Activated CD4-positive, alpha-beta T cell treated with anti-CD3 and anti-CD28 coated beads, Interleukin-2, amount 50 U/mL, for 1 hour (primary cell): ENCODE measurements at places on chromosomes 3 and 15.

DNA sequence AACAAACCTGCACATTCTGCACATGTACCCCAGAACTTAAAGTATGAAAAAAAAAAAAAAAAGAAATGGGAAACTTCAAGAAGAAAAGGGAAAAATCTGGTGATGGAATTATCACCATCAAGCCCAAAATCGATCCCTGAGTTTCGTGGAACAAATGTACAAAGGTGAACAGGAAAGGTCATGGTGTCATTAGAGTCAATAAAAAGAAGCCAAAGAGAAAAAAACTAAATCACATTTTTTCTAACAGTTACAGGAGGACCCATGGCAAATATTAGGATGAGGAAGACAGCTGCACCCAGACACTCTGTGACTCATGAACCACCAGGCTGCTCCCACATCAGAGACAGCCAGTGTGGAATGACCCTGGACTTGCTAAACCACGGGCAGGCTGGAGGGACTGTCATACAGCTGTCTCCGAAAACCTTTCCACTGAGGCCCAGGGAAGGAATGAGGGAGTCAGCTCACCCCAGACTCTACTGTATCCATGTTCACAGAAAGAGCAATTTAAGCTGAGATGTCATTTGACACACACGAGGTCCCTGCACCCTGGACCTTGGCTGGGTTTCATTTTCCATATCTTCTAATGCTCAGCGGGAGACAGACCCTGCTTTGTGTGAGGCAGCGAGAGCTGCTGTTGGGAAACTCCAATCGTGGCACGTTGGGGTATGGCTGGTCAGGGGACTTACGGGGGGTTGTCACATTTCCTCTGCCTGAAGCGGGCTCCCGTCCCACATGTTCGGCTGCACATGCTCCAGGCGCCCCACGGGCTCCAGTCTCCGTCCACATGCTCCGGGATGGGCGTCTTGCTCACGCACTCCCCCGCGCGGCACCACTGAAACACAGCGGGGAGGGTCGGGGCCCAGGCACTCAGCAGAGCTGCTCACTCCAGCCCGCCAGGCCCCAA, 210.2 kb downstream of the ADAMTS17 start:
- DNase-seq = peak; percentile 8

DNA sequence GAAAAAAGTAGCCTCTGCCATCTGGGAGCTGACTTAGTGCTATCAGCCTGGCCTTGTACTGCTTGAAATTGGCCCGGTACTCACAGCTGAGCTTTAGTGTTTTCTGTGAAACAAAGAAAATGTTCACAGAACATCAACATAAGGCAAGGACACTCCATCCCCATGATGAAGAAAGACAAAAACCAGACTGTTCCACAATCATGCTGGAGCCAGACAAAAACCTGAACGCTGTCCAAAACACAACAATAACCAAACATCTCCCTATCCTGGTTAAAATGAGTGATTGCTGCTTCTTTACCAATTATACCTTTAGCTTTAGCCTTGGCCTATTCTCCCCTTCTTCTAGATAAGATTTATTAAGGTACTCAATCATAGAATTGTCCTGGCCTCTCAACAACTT, 153.9 kb downstream of the CPNE4 start:
- no peak for DNase-seq

- no peak for DNase-seq
Measured at GRCh38 chr3:16811950-16812349, 72.8 kb upstream of the PLCL2 start.

DNA sequence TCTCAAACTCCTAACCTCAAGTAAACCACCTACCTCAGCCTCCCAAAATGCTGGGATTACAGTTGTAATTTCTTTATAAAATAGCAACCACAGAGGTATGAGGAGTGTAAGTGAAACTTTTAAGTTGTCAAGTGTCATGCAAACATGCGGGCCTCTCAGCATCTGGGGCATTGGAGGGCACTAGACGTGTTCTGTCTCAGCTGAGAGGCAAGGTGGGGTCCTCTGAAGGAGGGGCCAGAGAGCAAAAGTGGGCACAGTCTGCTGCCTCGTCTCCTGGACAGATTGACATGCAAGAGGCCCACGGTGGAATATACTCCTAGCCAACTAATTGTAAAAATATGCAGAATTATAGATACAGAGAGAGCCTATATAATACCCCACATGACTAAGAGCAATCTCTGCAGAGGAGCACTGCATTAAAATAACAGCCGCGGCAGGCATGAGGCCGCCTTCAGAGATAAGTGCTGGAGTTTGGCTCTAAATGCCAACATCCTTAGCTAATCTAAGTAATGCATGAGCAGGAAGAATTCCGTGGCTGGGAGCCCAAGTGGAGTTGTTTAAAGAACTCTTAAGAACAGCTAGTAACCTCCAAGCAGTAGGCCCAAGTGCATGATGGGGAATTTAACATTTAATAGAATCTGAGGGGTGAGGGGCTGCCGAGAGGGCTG, 87.8 kb upstream of the RNU6-1 start:
- no peak for DNase-seq

DNA sequence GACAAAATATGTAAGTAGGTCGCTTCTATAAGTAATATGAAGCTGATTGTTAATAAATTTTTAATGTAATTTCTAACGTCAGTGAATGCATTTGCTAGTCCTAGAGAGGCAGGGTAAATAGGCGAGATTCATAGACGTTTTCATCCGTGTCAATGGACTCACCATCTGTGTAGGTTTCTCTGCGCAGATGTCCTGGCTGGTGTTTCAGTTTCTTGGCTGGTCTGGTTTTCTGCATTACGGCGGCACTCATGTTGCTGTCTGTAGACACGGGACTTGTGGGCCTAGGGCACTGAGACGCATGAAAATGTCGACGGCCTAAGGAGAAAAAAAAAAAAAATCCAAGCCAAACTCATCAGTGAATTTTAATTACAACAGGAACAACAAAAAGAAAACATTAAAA, 1153.3 kb downstream of the ROBO1 start:
- DNase-seq = no peak

DNA sequence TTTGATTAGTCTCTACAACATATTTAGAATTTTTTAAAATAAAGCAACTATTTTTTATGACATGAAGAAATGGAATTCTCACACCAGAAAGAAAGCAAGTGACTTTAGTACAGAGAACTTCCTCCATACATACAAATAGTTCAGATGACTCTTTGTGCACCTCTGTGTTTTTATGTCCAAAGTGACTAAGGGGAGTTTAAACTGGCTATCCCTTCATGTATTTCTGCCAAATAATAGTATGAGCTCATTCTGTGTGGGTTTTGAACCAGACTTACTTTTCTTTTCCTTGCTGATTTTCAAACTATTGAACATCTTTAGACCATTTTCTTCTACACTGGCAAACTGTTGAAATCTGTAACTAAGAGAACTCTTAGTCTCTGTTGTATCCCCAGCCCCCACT, 196.3 kb downstream of the EPHA3 start:
- DNase-seq = no peak

DNA sequence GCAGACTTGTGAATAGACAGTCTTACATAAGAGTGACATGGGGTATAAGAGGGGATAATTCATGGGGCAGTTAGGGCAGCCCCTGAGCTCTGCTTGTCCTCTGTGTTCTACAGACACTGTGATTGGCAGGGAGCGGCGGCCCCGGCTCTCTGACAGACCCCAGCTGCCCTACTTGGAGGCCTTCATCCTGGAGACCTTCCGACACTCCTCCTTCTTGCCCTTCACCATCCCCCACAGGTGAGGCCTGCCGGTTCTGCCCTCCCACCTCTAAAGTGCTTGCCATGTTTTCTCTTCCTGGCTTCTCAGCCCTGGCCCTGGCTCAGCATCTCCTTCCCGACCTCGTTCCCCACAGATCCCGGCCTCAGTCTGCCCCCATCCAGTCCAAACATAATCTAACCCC, 3.4 kb downstream of the CYP1A2 start:
- no peak for DNase-seq

- DNase-seq = no peak
Measured at GRCh38 chr3:106332884-106333283, 464.1 kb upstream of the CBLB start.

DNA sequence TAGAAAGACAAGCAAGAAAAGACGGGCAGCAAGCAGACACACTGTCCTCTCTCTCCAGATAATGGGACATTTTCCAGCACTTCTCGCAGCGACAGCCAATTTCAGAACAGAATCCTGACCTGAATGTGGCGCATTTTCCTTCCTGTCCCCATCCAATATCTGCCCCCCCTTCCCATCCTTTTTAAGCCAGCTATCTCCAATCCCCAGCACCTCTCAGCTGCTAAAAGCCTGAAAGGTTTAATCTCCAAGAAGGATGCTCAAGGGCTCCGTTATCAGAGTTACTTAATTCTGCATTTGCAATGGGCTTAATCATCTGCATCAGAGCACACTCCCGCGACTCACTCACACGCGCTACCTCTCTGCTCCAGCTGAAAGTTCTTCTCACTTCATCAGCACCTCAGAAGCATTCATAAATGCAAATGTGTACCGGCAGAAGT, 50.5 kb downstream of the SRGAP3 start:
- DNase-seq = no peak

DNA sequence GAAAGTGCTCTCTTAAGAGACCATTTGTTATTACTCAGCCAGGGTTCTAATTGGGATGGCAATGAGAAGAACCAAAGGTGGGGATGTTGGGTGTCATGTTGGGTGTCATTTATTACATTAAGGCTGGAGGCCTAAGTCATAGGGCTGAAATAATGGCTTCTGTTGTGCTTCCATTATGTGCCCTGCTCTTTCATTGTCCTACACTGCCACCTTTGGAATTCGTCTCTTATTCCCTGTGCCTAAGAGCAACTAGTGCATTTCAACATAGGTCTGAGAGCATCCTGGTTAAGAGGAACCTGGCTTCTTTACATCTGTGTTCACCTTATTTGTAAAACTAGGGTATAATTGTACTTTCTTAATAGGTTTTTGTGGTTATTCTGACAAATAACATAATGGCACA, 32.2 kb downstream of the RIOX2 start:
- no peak for DNase-seq

DNA sequence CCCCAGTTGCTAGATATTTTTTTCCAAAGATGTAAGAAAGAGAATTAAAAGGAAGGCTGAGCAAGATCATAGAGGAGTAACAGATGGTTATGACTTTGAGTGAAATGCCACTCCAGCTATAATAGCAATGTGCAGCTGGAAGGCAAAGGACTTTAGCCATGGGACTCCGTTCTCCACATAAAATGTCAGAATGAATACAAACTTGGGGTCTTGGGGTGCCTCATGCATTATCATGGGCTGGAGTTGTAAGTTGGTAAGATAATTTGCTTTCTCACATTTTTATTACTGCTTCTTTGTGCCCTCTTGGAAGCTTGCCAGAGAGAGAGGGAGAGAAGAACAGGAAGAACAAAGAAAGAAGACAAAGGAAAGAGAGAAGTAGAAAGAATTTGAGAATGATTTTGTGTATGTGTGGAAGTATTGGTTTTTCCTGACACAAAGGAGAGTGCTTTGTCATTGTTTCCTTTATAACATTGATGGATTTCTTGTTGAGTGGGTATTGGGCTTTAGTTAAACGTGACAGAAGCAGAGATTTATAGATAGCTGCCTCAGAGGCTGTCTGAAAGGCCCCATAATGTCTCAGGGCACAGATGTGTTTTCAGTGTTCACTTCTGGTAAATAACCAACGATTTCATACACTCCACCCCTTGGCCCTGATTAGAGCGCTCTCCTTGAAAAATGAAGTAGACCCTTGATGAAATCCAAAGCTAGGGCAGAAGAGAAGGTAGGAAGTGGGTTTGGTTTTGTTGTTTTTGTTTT, 715.3 kb downstream of the NR2F2 start:
- DNase-seq = no peak

GRCh38 chr3:190676481-190676880, 162.6 kb downstream of the IL1RAP start:
- DNase-seq = no peak

- DNase-seq = no peak
Measured at GRCh38 chr15:35399901-35400300, 146.1 kb downstream of the DPH6 start.

DNA sequence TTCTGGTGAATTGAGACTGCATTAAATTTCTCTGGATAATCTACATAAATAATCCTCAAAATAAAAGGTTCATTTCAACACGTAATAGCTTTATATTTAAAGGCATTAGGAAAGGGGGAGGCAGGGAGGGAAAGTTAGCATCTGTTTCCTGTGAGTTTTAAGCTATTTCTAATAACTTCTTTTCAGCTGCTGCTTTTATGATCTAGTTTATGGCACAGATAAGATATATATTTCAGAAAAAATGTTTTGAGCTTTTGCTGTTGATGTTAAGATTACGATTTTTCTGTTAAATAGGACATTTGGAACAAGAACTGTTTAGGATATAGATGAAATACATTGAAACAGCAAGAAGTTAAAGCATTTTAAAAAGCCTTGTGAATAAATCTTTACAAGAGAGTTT, 30.0 kb downstream of the UBE2E1 start:
- DNase-seq = no peak

DNA sequence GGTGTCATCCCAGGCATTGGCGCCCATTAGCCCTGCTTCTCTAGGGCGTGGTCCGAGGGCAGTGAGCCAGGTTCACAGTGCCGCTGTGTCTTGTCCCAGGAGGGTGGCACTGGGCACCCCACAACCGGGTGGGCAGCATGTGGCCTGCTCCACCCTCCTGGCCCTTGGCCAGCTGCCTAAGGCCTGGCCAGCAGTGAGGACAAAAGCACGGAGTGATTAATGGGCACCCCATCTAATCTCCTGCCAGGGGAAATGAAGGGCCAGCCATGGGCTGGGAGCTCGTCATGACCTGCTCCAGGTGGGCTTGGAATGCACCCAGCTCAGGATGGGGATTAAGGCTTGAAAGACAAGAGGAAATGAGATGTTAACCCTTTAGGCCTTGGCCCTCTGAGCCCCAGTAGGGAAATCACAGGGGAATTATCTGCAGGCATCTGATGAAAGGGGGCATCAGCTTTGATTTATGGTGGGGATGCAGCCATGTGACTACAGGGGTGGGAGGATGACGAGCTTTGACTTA, 5.2 kb downstream of the THSD4 start:
- DNase-seq = no peak

DNA sequence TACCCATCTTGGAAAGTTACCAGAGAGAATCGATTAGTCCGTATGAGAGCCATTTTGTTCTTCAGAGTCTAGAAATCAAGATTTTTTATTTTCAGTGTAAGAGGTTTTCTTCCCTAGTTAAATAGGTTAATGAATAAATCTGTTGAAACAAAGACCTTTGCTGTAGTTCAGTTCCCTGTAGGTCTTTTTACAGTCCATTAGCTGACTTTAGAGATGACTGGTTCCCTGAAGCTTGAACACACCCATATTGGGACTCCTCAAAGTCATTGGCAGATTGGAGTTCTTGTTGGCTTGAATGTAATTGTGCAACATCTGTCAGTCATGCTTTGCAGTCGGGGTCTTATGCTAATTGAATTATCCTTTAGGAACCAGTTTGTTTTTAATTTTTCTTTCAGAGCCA, 45.3 kb downstream of the SEMA6D start:
- DNase-seq = no peak
